ENCODE measurements at places on chromosomes 2 and 18.
A peak's percentile ranks its signal among the peaks of the same experiment; 100 is the strongest.

- DNase-seq, result no peak
These were observed 53.9 kb downstream of the IL1R2 start for GRCh38 chr2:102045697-102046096.

- DNase-seq, result no peak
These were observed 635.7 kb upstream of the FAM98A start for GRCh38 chr2:34234823-34235222.

- no peak for DNase-seq
These were observed 25.1 kb upstream of the TMEM214 start for GRCh38 chr2:27007416-27008374.

DNA sequence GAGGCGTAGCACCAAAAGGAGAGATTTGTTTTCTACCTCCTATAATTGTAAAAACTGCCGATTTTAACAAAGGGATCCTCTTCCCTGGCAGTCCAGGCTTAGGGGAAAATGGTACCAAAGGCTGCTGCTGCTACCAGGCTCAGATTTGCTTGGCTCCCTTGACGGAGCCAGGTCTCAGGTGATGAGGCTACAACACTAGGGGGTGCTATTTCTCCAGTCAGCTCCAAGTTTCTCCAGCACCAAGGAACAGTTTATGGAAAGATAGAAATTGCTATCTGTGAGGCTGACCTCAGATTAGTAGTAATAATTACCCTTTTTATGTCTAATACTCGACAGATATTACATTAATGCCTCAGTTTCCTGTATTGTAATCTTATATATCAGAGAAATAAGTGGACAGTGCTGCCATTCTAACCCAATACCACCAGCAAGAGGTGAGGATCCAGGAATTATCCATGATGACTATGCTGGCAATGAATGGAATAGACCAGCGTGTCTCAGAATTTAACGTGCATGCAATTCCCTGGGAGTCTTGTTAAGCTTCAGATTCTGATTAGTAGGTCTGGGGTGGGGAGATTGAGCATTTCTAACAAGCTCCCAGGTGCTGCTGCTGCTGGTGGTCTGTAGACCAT, 111.3 kb downstream of the ESCO1 start:
- DNase-seq, result peak; percentile 26

DNA sequence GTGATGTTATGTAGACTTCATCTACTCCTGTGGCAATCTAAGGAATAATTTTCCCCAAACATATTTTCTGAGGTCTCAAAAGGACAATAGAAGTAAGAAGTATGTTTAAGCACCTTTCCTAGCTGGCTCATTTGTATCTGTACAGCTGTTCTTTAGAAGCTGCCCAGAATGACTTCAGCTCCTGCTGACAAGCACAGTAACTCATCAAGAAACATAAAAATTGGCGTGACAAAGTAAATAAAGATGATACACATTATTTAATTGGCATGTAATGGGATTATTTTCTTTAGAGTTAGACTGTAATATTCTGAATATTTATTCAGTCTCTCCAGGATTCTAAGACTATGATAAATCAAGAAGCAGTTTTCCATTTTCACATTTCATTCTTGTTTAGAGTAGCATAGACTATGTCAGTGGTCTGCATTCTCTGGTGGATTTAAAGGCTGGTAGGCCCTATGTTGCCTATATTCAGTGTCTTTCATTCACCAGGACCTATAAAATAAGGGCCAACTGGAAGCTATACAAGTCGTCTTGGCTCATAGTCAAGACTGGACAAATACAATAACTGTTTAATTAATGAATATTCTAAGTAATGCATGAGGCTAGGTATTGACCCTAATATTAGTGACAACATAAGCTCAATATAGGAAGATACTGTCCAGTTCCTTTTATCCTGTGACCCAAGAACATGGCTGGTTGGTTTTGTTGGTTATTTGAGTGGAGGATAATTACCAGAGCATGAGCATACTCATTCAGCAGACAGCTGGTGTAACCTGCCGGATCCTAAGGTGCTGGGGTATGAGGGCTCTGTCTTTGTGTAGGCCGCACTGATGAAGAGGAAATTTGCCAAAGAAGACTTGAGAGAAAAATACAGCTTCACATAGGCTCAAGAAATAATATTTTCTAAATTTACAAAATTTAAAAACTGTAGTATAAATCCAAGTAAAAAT, 107.0 kb downstream of the PDE1A start:
- peak; percentile 52 for DNase-seq

DNA sequence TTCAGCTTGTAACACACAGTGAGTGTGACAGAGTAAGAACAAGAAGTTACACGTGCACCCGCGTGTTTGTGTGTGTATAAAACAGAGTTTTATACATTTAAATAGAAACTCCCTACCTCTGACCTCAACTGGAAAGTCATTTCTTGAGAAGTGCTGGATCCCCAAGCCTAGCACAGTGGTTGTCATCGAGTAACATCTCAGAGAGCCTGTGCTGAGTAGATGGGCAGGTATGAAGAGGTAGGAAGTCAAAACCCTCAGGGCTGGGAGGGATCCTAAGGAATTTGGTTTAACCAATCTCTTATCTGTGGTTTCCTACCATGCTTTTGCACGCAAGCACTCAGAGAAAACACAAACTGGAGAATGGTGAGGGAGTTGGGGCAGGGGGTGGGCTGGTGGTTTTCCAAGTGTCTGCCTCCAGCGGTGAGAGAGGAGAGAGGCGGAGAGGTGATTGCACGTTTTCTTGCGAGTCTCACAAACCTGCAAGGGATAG, 9.2 kb downstream of the ACOXL start:
- DNase-seq, result no peak

- DNase-seq, result peak; percentile 29
These were observed 72.9 kb downstream of the EN1 start for GRCh38 chr2:118774458-118775133.

DNA sequence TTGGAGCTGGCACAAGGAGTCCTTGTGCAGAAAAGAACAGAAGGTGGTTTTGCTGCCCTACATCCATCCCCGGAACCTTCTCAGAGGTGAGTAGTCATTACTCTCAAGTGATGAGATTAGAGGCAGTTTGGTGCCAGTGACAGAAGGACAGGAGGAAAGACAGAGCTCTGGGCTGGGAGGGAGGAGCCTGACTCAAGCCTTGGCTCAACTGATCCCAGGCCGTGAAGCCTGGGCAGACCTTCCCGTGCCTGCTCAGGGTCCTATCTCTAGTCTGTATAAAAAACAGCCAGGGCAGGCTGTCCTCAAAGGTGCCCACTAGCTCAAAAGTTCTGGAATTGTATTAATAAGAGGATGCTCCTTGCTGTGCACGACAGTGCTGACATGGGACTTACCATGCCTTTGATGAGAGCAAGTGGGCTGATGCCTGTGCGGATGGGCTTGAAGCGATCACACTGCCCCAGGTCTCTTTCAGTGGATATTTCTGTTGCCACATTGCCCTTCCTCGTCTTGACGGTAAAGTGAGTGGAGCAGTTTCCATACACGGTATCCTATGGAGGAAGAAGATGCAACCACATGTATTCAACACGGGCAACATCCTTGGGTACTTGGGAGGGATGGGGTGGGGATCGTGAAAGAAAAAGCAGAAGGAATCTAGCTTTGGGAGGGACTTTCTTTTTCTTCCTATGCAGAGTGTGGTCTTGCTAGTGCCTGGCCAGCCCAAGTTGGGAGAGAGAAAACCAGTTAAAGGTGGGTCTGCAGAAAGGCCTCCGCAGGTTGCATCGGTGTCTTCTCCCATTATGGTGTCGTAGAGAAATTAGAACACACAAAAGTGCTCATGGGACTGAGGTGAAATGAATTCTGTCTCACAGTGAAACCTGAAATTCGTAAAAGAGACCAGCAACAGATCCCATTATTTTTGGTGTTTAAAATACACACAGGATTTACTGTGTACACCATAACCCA, 6.9 kb downstream of the APOB start:
- DNase-seq, result no peak

DNA sequence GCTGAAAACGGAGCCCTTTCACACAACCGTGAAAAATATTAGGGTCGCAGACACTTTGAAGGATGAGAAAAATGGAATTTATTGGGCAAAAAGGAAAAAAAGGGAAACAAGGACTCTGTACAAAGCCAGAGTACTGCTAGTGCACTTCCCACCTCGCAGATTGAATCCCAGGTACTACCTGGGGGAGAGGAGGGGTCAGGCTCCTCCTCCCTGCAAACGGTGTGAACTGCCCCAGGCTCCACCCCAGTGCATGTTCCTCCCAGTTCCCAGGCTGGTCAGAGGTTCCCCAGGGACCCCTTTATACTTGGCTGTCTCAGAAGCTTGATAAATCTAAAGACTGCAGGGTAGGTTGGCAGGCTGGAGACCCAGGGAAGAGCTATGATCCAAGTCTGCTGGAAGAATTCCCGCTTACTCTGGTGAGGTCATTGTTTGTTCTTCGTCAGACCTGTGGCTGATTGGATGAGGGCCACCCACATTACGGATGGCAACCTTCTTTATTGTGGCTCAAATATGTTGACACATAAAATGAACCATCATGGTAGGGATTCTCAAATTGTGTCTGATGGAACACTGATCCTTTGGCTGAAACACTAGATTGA, 290.4 kb upstream of the POU3F3 start:
- DNase-seq, result peak; percentile 24

DNA sequence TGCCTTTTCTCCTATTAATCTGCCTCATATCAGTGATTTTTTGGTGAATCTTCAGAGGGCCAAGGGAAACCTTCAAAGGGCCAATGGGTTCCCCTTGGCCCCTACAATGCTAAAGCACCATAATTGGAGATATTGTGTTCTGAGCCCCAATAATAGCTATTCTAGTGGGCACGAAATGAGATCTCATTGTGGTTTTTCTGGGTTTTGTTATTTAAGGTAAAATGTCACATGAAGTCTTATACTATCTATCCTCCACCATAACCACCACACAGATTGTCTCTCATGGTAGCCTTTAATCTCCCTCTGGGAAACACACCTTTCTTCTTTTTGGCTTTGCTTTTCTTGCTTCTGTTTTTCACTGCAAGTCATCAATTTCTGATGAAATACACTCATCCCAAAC, 152.8 kb downstream of the B3GNT2 start:
- DNase-seq, result no peak

GRCh38 chr2:3774336-3774735, 71.0 kb downstream of the DCDC2C start:
- no peak for DNase-seq

GRCh38 chr2:8095978-8096377, 585.9 kb upstream of the ID2 start:
- no peak for DNase-seq

GRCh38 chr2:110732422-110733413, at the start of gene ACOXL:
TSS of gene ACOXL (plus strand) at chr2:110732573. CDS start at chr2:110768390, 35,817 bp downstream.
- DNase-seq, result no peak

GRCh38 chr2:170262343-170262742, 84.4 kb downstream of the MYO3B start:
- DNase-seq, result no peak

- no peak for DNase-seq
These were observed 167.5 kb downstream of the SLC39A10 start for GRCh38 chr2:195824478-195824877.

DNA sequence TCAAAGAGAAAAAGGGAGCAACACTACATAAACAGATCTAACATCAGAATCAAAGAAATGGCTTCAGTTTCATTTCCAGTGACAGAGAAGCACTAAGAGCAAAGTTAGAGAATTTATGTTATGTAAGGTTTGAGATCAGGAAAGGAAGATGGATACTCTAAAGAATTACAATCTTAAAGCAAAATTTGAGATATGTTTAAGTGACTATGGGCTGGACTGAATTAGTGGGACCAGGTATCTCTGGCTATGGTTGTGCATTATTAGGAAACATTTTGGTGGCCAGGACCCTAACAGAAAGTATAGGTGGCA, 208.2 kb downstream of the CCDC178 start:
- no peak for DNase-seq

GRCh38 chr2:12131975-12132374, 385.5 kb downstream of the LPIN1 start:
- no peak for DNase-seq

GRCh38 chr2:191797942-191798876, 48.7 kb downstream of the CAVIN2 start:
- no peak for DNase-seq

DNA sequence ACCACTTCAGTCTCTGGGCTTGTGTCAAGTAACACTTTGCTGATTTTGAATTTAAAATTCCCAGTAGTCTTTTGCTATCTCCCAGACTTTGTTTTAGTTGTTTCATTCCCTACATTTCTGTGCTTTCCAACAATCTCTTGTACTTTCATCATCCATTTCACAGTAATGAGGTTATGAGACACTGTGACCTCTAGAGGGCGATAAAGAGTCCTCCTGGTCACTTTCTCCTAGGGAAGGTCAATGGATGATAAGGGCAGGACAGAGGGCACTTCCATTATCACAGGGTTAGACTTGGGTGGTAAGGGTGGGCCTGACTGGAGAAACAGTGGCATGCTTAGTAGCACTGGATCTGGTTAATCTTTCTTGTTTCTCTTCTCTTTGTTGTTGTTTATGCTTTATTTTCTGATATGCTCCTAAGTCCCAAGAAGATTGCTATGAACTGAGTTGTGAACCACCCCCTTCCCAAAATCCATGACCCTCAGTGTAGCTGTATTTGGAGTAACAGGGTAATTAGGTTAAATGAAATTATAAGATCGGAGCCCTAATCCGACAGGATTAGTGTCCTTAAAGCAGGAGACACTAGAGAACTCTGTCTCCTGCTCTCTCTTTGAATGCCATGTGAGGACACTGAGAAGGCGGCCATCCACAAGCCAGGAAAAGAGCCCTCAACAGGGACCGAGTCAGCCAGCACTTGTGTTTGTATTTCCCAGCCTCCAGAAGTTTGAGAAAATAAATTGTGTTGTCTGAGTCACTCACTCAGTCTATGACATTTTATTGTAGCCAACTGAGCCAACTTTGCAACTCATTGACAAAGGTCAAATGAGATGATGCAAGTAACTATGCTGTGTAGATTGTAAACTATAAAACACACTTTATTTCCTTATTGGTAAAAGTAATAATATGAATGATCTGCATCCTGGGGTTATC, 779.2 kb downstream of the CNTNAP5 start:
- no peak for DNase-seq

- no peak for DNase-seq
These were observed 39.9 kb downstream of the KIF1A start for GRCh38 chr2:240780023-240780700.

DNA sequence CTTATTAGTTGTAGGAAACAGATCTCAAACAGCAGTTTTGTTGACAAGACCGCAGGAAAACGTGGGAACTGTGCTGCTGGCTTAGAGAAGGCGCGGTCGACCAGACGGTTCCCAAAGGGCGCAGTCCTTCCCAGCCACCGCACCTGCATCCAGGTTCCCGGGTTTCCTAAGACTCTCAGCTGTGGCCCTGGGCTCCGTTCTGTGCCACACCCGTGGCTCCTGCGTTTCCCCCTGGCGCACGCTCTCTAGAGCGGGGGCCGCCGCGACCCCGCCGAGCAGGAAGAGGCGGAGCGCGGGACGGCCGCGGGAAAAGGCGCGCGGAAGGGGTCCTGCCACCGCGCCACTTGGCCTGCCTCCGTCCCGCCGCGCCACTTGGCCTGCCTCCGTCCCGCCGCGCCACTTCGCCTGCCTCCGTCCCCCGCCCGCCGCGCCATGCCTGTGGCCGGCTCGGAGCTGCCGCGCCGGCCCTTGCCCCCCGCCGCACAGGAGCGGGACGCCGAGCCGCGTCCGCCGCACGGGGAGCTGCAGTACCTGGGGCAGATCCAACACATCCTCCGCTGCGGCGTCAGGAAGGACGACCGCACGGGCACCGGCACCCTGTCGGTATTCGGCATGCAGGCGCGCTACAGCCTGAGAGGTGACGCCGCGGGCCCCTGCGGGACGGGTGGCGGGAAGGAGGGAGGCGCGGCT, at the start of gene TYMS:
Gene TYMS (plus strand): TSS at position 343 of the 690 bp plus-strand sequence. CDS start 90 bp downstream, at position 433.
- no peak for DNase-seq
